GM12892 (cell line): ENCODE measurements at places on chromosomes 1 and 21.

DNA sequence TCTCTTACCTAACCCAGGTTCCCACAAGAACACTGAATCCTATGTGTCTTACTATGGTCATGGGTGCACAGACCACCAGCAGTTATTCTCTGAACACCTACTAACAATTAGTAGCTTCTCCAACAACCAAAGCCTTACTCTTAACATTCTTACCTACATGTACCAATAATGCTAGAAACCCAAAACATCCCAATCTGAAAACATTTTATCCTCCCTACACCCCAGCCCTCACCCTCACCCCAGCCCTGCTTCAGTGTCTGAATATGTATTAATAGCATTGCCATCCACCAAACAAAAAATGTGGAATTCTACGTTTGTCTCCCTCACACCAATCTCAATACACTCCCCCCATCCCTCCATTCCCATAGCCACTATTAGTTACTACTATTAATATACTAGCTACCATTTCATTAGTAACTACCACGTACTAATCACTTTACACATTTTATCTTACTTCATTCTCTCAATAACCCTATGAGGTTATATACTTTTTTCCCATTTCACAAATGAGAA lies 2.6 kb downstream of the TRIM33 start:
- no peak for DNase-seq

GRCh38 chr1:174815036-174815435 lies 184.7 kb upstream of the CACYBP start:
- no peak for DNase-seq

- DNase-seq = peak; percentile 94
Observed at GRCh38 chr1:45686288-45687013, at the start of gene GPBP1L1. Gene GPBP1L1 (minus strand): TSS chr1:45686533. CDS start chr1:45659087, 27,446 bp downstream.

DNA sequence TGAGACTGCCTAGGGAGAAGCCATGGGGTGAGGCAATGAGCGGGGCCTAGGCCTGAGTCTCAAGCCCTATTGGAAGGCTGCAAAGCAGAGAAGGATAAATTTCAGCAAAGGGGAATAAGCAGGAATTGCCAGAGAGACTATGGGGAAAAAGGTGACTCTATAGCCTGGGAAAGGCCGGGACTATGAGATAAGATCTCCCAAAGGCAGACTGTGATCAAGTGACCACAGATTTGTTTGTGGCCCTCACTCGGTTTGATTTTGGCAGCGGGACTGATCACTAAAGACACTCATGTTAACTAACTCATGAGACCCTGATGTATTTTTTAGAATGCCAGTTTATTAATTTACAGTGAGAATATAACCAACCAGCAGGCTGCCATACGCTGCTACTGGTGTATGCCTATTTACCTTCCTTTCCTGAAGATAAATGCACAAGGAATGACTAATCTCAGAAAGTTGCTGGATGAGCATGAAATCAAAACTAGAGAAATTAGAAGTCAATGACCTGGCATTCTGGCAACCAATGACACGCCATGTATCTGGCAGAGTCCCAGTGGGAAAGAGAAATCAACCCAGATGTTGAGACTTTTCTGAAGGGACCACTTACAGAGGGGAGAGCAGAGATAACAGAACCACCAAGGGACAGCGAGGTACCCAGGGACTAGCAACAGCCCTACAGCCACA lies 4.3 kb downstream of the HSF2BP start:
- DNase-seq = no peak

DNA sequence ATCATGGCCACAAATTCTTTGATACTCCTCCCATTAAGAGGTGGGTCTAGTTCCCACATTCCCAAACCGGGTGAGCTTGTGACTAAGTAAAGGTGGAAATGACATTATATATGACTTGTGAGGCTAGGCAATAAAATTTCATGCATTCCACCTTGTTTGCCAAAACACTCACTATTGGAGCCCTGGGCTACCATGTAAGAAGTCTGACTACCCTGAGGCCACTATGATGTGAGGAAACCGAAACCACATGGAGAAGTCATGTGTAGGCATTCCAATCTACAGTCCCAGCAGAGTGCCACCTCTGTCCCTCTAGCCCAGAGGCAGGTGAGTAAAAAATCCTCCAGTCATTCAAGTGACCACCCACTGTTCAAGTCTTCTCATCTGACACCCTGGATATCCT lies 17.9 kb upstream of the SMG7 start:
- DNase-seq = no peak

DNA sequence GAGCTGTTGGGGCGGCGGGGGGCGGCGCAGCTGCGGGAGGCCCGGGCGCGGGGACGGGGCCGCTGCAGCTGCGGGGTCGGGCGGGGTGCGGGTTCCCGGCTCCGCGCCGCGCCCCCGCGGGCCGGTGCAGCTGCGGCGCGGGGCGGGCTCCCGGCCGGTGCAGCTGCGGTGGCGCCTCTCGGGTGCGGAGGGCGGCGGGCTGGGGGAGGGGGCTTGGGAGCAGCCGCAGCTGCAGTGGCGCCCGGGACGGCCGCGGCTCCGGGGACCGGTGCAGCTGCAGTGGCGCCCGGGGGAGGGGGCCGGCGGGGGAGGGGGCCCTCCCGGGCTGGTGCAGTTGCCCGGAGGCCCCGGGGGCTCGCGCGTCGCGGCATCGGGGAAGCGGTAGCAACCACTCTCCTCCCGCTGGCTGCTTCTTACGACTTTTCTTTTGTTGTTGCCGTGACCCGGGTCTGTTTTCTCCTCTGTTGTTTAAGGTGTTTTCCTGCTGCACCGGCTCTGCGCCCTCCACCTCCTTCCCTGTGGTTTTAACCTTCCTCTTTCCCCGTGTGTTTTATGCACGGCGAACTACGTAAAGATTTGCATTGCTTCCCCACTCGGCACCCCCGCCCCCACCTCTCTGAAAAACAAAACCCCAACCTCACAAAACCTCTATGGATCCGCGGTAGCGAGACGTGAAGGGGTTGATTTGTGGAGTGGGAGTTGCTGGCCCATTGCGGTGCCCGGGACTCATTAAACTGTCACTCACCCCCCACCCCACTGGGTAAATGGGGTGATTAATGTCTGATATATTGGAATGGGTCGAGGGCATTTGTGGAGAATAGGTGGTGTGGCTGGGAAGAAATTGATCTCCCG lies 1.7 kb upstream of the ZBTB18 start:
- no peak for DNase-seq

DNA sequence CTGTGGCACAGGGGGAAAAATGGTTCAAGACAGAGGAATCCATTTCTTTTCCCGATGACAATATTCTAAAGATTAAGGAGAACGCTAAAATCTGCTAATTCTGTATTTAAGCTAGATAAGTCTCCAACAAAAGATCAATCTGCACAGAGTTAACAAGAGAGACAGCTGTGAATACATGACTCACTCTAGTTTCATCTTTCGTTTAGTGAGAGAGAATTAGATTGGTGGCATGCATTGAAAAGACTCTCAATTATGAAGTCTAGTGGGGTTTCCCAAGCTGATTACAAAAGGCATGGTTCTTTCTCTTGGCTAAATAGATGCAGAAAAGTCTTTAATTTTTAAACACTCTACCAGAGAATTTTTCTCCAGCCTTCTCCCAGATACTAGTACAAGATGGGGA lies 34.4 kb downstream of the CAPN9 start:
- no peak for DNase-seq

- DNase-seq = no peak
Observed at GRCh38 chr1:236522937-236523703, 662 bp upstream of the LGALS8 start.

DNA sequence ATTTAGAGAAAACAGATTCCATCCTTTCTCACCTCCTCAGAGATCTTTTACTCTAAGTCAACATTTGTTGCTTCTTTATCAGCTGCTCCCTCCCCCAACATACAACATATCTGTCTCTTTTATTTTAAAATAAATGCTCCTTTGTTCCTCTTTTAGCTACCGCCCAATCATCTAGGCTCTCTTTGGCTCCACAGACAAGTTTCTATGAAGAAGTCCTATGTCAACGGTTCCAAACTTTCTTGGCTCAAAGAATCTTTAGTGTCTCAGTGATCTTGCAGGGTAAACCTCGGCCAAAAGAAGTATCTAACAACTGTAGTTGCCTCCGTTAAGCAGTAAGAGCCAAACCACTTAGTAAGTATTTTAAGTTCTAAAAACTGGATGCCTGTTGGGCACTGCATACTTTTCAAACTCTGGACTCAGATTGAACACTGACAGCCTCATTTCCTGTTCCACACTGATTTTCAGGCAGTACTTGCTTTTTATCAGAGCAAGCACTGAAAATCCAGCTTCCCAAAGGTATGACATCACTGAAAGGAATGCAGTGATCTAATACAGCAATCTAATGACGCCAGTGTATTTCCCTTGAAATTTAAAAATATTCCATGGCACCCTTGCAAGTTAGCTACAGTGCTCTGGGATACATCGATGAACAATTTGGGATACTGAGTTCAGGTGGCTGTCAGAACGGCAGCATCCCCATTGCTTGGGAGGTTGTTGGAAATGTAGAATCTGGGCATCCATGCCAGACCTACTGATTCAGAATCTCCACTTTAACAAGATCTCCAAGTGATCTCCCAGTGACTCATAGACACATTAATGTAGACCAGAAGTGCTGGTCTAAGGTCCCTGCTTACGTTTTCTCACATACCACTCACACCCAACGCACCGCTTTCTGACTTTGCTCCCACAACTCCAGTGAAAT lies 26.8 kb downstream of the EGLN1 start:
- DNase-seq = no peak

DNA sequence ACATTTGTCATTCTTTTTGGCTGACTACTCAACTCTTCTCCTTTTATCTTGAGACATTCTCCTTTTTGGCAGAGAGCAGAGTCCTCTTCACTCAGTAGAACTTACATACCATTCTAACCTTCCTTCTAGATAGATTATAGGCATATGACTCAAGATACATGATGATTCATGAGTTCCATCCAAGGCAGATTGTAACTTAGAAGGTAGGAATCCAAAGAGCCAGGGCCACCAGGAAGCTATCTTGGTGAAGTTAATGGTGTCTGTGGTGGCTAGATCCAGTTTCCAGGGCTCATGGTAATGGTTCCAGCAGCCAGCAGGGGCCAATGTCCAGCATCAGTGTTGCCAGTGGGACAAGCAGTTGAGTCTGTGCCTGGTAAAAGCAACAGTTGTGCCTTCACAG lies 76.1 kb upstream of the KIAA0040 start:
- no peak for DNase-seq

DNA sequence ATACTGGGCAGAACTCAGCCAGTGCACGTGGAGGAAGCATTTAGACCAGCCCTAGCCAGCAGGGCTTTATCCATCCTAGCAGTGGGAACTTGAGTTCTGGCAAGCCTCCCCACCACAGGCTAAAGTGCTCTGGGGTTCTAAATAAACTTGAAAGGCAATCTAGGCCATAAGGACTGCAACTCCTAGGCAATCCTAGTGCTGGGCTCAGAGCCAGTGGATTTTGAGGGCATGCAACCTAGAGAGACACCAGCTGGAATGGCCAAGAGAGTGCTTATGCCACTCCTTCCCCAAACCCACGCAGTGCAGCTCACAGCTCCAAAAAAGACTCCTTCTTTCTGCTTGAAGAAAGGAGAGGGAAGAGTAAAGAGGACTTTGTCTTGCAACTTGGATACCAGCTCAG lies 70.5 kb upstream of the APOBEC4 start:
- no peak for DNase-seq

- DNase-seq = no peak
Observed at GRCh38 chr21:43933680-43934079, 68.7 kb downstream of the AGPAT3 start.
